Activated B cell treated with CpG ODN at 0.5 μM for 24 hours (primary cell): ENCODE measurements at places on chromosomes 4 and X. TPM values are rescaled to one million over a fixed set of nuclear protein-coding genes. Genes with fewer than 3 reads are reported as not detected.

Gene BGN
- total RNA-seq: not detected in 2 replicates

Gene BANK1
- total RNA-seq: 307 and 336 TPM in 2 replicates

Gene IL15
- total RNA-seq: 3.4 and 3.5 TPM in 2 replicates

Gene ADAM29
- not detected in 2 replicates for total RNA-seq

Gene CFP
- total RNA-seq: 0.42 and 0.91 TPM in 2 replicates

Gene CT45A1
- total RNA-seq: not detected in 2 replicates

Gene ITM2A
- total RNA-seq: 9.3 and 13.3 TPM in 2 replicates

DNA sequence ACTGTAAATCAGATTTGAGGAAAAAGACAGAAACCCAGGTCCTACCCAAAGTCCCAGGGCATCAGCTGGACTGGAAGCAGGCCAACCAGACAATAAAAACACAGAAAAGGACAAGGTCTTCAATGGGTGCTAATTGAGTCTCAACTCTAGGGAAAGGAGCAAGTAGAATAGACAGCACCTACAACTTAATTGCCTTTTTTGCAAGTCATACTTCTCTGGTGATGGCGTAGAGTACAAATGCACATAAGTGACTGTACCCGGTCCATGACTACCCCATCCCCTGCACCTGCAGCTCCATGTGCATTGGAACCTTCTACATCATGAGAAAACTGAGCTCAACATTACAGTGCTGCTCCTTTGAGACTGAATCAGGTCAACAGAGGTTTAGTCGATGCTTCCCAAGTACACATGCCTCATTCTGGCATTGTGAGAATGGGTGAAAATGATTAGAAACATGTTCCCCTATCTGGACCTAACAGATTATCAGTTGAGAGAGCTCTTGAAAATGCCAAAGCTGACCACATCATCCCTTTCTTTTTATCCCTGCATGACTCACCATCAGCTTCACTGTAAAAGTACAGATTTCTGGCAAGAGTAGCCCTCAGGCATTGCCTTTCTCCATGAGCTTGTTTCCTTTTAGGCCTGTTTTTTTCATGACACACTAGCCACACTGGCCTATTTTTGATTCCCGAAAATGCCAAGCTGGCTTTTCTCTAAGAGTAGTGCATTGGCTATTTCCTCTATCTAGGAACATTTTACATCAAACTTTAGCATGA lies 298.3 kb downstream of the HS3ST1 start:
- no peaks in the 10 kb centered on the region for H3K36me3 ChIP-seq
- H3K27ac ChIP-seq: no peak overlapping the region

DNA sequence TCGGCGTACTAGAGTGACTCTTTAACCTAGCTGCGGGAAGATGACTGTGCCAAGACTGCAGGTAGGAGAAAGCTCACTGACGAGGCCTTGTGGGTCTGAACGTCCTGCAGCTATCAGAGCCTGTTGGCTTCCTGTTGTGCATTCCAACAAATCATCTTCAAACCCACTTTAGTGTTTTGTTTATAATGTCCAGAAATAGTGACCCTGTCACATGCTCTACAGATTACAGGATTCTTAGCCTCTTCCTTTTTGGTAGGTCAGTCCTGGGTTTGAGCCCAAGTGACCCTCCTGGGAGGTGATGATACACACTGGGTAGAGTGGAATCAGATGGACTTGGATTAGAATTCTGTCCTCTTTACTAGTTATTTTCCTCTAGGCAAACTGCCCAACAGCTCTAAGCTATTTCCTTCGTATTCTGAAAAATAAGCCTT lies 33.2 kb downstream of the HTT start:
- H3K4me3 ChIP-seq: no peak overlapping the region
- H3K4me1 ChIP-seq: peaks cover 9% of the 10 kb centered on the region
- H3K27me3 ChIP-seq: no peaks in the 10 kb centered on the region
- H3K36me3 ChIP-seq: peaks cover 81% of the 10 kb centered on the region
- no peak for DNase-seq

DNA sequence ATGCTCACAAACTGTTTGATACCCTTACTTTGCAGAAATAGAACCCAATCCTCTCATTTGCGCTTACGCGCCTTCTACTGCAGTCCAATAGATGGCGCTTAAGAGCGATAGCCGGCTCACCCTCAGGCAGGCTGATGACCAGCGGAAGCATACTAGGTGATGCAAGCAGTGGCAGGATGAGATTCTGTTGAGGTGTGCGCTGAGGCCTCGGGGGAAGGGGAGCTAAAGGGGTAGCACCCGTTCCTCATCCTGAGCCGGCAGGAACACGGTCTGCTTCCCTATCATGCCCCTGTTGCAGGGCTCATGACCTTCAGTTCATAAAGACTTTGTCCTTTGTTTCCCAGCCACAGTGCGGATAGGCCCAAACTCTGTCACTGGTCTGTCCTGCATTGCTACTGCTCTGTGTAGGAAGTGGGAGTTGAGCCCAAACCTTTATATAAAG lies 628.9 kb downstream of the TLL1 start:
- no peaks in the 10 kb centered on the region for H3K36me3 ChIP-seq
- H3K27ac ChIP-seq: no peak overlapping the region
- H3K4me1 ChIP-seq: no peaks in the 10 kb centered on the region
- H3K4me3 ChIP-seq: no peak overlapping the region
- no peaks in the 10 kb centered on the region for H3K27me3 ChIP-seq
- DNase-seq: no peak

GRCh38 chrX:71846429-71846828 lies 64.2 kb upstream of the NHSL2 start:
- no peak for DNase-seq
- H3K27me3 ChIP-seq: no peaks in the 10 kb centered on the region
- H3K36me3 ChIP-seq: no peaks in the 10 kb centered on the region
- no peak overlapping the region for H3K4me3 ChIP-seq
- H3K27ac ChIP-seq: no peak overlapping the region

- H3K36me3 ChIP-seq: no peaks in the 10 kb centered on the region
- H3K27me3 ChIP-seq: peaks cover 7% of the 10 kb centered on the region
- H3K4me3 ChIP-seq: no peak overlapping the region
- no peak overlapping the region for H3K27ac ChIP-seq
Observed at GRCh38 chr4:107452717-107453630, 267.1 kb downstream of the PAPSS1 start.

DNA sequence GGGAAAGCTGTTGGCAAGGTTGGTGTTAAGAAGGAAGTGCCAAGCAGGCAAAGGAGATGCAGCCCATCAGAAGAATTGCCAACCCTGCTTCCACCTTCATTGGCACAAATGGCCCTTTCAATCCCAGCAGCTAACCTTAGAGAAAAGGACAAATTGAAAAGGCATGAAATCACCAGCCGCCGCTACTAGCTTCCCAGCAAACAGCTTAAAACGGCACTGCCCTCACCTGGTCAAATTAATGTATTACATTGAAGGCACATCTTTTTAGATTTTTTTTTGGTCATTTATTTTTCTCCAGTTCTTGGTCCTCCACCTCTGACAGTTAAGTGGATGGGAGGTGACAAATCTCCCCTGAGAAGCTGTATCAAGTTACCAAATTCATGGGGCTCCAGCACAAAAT lies 51.0 kb upstream of the NHSL2 start:
- no peak overlapping the region for H3K4me3 ChIP-seq
- DNase-seq: no peak
- peaks cover 4% of the 10 kb centered on the region for H3K27me3 ChIP-seq
- H3K36me3 ChIP-seq: no peaks in the 10 kb centered on the region
- H3K27ac ChIP-seq: no peak overlapping the region

DNA sequence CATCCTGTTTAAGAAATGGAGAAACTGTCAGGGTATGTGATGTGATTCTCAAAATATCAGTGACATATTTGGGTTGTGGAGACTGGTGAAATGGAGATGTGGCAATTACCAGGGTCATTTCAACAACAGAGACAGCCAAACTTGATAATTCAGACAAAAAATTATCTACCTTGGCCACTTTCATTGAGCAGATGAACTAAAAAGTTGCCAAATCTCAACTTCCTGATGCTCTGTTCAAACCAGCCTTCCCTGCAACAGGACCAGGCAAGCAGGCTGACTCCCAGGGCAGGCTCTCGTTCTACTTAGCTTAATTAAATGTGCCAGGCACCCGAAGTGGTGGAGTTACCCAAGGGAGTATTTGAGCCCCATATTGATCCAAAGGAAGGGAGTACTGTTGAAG lies 199.6 kb downstream of the AFF2 start:
- peaks cover 17% of the 10 kb centered on the region for H3K4me1 ChIP-seq
- no peak overlapping the region for H3K27ac ChIP-seq
- DNase-seq: no peak
- H3K4me3 ChIP-seq: no peak overlapping the region

DNA sequence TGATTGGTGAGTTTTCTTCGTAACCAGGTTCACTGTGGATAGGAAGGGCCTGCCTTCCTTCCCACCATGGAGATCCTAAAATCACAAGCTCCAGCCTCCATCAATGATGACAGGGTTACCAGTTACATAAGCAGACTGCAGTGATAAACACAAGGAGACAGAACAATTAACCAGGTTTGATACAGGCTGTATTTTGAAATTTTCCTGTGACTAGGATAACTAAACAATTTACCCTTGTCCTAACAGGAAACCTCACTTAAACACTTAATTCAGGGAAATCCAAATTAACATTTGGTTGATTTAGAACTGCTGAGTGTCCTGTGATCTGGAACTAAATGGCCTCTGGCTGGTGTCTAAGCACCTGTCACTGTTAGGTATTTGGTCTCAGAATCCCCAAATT lies 3.1 kb upstream of the SLC9B2 start:
- no peak for DNase-seq
- peaks cover 9% of the 10 kb centered on the region for H3K36me3 ChIP-seq
- H3K4me3 ChIP-seq: no peak overlapping the region
- peaks cover 32% of the 10 kb centered on the region for H3K4me1 ChIP-seq
- no peaks in the 10 kb centered on the region for H3K27me3 ChIP-seq
